ENCODE measurements at places on chromosomes 4 and X.
A peak's percentile ranks its signal among the peaks of the same experiment; 100 is the strongest.

- DNase-seq, result peak; percentile 86
Measured at GRCh38 chrX:3326681-3327080, 19.8 kb downstream of the MXRA5 start.

DNA sequence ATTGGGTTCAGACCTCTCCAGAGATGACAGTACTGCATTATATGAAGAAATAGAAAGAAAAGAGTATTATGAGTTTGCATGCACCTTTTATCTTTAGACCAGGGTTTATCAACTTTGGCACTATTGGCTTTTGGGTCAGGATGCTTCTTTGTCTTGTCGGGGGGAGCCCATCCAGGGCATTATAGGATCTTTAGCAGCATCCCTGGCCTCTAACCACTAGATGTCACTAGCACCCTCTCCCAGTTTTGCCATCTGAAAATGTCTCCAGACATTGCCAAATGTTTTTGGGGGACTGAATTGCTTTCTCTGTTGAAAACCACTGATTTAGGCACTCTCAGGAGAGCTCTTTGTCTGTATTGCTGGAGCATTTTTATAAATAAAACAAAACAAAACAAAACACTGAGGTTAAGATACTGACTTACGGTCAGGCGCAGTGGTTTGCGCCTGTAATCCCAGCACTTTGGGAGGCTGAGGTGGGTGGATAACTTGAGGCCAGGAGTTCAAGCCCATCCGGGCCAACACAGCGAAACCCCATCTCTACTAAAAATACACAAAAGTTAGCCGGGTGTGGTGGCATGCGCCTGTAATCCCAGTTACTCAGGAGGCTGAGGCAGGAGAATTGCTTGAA, 23.6 kb downstream of the CA5B start:
- peak; percentile 33 for DNase-seq

DNA sequence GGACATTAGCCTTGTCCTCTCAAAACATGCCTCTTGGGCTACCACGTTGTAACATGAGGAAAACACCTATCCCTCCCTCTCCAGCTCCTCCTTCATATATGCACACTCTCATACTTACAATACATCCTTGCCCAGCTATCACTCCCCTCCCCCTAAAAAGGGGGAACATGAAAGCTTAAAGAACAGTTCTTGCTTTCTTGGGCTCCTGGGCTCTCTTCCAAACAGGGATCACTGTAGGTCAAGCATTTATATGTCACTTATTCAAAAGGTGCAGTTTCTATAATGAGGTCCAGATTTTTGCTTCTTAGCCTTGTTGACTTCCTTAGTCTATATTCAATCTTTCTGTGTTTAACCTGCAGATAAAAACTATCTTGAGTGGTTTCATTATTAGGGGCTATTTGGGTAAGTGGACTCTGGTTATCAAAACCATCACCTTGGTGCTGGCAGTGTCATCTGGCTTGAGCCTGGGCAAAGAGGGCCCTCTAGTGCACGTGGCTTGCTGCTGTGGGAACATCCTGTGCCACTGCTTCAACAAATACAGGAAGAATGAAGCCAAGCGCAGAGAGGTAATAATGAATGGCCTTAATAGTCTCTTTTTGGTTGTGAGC, 119.4 kb downstream of the AKAP4 start:
- peak; percentile 10 for DNase-seq

- peak; percentile 41 for DNase-seq
Measured at GRCh38 chr4:34619531-34620162, 1624.7 kb downstream of the ARAP2 start.

- DNase-seq, result no peak
Measured at GRCh38 chrX:20212486-20213089, 54.1 kb downstream of the RPS6KA3 start.

DNA sequence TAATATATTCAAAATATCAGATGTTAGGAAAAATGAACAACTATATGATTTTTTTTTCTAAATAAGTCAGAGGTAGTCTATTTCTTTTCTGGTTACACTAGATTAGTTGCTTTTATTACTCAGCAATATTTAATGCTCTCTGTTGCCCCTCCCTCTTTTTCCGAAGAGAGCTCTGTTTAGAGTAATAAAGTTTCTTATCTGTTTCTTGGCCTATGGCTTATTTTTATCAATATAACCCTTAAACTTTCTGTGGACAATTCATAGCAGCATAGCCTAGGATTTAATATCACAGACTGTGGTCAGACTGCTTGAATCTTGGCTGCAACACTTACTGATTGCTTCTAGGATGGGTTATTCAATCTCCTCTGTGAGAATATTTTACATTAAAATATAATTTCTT, 2315.4 kb upstream of the AGA start:
- DNase-seq, result no peak

GRCh38 chr4:107058828-107059227, 22.7 kb upstream of the DKK2 start:
- DNase-seq, result peak; percentile 10

DNA sequence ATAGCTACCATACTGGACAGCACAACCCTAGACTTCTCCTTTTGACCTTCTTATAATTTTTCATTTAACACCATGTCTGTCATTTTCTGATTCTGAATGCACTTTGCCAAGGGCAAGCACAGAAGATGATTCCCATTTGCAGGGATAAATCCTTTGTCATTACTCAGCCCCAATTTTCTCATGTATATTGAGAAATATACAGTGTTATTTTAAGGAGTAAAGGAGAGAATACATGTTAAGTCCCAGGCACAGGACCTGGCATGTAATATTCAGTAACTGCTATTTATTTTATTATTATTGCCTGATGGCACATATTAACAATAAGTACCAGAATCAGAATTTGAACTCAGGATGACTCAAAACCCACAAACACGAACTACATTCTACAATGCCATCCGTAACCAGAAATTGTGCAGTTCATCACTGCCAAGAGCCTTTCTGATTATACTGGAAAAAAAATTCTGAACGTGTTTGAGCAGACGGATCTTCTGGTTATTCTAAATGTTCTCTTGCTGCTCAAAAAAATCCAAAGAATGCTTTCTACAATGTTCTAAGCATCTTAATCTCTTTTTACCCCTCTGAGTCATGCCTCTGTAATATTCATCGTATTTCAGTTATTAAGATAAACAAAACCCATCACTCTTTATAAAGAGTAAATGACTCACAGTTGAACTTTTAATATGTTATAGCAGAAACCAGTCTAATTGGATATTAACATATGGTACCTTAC, 170.0 kb downstream of the MID1 start:
- peak; percentile 89 for DNase-seq

- DNase-seq, result no peak
Measured at GRCh38 chr4:83071116-83071515, 36.1 kb downstream of the COPS4 start.

DNA sequence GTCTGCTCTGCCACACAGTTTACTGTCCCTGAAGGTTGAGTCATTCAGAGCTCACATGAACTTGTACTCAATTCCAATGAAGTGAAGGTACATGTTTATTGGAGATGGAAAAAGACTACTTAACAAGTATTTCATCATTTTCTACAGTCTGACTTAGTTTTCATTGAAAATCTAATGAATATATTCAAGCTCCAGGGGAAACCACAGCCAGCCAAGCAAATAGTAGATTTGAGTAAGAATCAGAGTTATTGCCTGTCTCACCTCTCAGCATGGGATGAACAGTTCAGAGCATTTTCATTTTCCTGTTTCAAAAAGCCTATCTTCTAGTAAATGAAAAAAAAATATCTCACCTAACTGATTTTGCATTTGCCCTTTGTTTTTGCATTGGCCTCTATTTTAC, 1249.4 kb upstream of the DIAPH2 start:
- DNase-seq, result no peak

DNA sequence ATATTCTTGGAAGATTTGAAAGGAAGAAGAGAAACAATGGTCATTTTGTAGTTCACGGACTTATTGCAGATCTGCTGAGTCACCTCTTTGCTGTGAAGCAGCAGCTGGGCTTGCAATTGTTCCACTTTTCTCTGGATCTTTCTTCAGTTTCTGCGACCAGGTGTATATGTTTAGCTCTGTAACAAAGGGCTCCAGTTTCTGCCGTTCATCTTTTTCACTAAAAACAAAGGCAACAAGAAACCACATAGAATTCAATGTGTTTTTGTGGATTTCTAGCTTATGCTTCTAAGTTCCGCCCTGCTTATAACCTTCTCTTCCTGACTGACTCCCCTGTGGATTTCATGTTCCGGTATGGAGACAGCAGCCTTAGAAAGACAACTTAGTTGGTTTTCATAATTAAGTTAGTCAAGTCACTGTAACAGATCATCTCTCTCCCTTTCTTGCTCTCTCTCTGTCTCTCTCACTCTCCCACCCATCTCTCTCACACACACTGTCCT, 121.6 kb upstream of the EPHA5 start:
- peak; percentile 13 for DNase-seq

GRCh38 chr4:39029752-39030694, 2.2 kb downstream of the TMEM156 start:
- no peak for DNase-seq

DNA sequence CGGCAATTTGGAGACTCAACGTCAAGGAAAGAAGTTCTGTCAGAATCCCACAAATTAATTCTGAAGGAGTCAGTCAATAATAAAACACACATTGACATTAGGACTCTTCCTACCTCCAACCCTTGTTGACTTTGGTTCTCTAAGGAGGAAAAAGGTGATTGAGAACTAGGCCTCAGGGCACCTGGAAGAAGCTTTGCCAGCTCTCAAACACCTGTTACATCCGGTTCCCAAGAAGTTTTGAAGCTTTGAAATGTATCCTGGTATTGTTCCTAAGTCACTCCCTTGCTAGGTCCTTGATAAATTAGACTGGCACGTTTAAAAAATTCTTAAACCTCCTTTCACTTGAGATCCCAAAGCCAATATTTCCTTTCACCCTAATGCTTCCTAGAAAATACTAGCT, 1.7 kb upstream of the CCDC160 start:
- no peak for DNase-seq

DNA sequence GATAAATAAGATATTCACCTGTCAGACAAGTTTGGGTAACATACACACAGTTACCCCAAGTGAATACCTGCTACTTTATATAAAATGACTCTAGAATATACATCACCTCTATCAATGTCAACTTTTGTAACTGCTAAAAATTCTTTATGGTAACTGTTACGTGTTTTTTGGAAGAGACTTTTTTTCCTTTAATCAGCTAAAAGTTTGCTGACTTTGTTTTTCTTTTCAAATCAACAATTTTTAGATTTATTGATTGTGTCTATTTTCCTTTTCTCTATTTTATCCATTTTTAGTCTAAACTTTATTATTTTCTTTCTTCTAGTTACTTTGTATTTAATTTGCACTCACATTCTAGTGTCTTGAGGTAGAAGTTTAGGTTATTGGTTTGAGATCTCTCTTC, 1106.6 kb upstream of the LCORL start:
- no peak for DNase-seq

GRCh38 chr4:76773766-76774165, 124.2 kb downstream of the SOWAHB start:
- no peak for DNase-seq

GRCh38 chr4:159104694-159105414, 2.0 kb downstream of the RAPGEF2 start:
- peak; percentile 22 for DNase-seq

DNA sequence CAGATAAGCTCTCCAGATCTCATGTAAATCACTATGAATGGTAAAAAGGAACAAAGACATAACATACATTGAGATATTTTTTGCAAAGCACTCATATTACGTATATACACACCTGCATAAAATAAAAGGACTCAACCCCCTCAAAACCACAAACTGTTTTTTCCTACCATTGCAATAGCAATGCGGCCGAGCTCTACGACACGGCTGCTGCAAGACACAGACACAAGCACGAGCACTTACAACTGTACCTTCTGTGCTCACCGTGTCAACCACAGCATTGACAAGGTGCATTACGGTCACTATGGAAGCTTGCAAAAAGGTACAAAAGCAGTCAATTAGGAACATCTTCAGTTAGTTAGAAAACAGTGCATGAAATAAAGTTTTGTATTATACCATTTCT, 37.1 kb upstream of the MTNR1A start:
- no peak for DNase-seq

- peak; percentile 2 for DNase-seq
Measured at GRCh38 chr4:93897559-93897958, 69.0 kb downstream of the ATOH1 start.

- no peak for DNase-seq
Measured at GRCh38 chr4:40948014-40948413, 198.3 kb downstream of the NSUN7 start.

DNA sequence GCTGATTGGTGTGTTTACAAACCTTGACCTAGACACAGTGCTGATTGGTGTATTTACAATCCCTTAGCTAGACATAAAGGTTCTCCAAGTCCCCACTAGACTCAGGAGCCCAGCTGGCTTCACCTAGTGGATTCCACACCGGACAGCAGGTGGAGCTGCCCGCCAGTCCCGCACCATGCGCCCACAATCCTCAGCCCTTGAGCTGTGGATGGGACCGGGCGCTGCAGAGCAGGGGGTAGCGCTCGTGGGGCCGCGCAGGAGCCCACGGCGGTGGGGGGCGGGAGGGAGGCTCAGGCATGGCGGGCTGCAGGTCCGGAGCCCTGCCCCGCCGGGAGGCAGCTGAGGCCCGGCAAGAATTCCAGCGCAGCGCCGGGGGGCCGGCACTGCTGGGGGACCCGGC, 30.7 kb downstream of the MEPE start:
- no peak for DNase-seq

DNA sequence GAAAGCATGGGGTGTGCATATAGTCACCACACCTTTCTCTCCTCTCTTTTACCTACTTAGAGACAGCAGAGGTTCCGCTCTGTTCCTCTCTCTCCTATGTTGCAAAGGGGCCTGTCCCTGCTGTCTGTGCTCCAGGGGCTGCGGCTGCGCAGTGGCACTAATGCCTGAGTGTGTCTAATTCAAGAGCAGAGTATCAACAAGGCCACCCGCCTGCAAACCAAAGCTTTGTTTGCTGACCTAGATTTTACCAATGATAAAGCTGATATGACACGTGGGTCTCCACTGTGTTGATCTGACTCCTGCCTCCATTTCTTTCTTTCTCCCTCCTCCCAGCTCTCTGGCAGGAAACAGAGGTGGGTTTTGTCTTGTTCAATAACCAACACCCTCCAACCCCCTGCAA, 74.9 kb downstream of the NSG1 start:
- DNase-seq, result no peak

DNA sequence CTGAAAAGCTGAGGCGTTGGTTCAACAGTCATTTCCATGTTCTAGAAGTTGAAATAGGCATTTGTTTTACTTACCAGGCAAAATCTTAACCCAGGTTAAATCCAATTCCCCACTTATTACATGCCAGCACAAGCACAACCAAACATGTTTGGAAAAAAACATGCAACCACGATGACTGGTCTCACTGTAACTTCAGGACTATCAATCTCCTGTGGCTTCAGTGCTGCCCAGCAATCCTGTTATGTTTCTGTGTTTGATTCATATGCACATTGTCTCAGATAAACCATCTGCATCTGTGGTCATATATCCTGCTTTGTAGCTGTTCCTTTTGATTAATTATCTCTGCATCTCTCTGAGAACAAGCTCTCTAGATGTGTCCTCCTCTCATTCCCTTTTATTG, 28.3 kb downstream of the PRDM8 start:
- peak; percentile 51 for DNase-seq
